ENCODE measurements at places on chromosomes 5 and 9.

- no peak for DNase-seq
These were observed 4.3 kb downstream of the FYB1 start for GRCh38 chr5:39214912-39215709.

GRCh38 chr5:81639556-81639955 lies 111.3 kb downstream of the SSBP2 start:
- peak; percentile 4 for DNase-seq

DNA sequence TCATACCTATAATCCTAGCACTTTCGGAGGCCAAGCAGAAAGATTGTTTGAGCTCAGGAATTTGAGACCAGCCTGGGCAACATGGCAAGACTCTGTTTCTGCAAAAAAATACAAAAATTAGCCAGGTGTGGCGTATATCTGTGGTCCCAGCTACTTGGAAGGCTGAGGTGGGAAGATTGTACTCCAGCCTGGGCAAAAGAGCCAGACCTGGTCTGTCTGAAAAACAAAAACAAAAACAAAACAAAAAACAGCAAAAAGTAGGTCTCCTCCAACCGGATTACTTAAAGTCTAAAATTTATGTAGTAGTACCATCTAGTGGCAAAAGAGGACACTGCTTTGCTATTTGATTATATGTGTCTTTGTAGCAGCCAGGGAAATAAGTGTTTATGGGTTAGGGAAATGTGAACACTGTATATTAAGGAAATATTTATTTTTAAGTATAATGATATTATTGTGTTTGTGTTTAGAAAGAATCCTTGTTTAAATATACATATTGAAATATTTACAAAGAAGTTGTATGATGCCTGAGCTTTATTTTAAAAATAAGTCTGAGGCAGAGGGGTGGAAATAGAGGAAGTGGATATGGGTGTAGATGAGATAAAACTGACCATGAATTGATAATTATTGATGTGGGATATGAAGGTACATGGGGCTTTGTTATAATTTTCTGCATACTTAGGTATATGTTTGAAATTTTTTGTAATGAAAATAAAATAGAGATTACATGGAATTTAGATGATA lies 20.0 kb downstream of the APC start:
- peak; percentile 17 for DNase-seq

- no peak for DNase-seq
These were observed 26.9 kb downstream of the HMGCR start for GRCh38 chr5:75363726-75364495.

GRCh38 chr5:14101922-14102321 lies 41.2 kb upstream of the TRIO start:
- DNase-seq, result no peak

DNA sequence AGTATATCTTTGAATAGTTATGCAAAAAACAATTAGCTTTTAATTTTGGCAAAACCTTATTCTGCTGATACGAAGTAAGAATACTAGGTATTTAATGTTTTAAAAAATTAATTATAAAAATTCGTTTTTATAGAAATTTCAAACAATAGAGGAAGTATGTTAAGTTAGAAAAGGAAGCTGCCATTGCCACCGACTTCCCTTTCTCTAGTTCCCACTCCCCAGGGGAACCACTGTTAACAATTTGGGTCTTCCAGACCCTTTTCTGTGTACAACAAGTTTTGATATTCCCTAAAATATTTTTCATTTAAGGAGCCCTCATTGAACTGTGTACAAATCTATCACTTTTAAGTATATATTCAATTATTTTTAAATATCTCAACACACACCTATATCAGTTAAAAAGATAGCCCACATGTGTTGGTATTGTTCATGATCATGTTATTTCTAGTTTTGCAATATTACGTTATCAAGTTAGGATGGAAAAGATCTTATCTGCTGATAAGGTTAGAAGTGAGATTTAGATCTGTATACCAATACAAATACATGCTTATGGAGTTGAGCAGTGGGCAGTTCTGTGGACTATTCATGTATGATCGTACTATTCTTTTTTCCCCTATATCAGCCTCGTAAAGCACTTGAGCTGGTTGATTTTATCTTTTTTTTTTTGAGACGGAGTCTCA lies 25.9 kb downstream of the NDFIP1 start:
- DNase-seq, result no peak
